Right hindlimb (tissue), 1 donor: ENCODE measurements at places on chromosomes 1 and 21.

DNA sequence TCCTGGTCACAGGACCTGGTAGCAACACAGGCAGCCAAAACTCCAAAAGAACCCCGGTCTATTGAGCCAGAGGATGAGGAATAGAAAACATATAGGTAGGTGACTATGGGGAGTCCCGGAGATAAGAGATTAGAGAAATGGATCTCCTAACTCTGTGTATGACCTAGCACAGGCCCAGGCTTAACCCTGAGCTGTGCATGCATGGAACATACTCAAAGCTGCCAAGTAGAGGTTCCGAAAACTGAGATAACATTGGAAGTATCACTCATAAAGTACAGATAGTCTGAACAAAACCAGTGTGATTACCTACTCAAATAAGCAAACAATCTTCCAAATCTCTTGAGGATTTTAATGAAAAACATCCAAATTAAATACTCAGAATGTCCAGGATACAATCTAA lies 31.5 kb upstream of the PRDX6 start:
- DNase-seq: no peak

GRCh38 chr1:176903474-176903873 lies 261.0 kb downstream of the ASTN1 start:
- DNase-seq: no peak

DNA sequence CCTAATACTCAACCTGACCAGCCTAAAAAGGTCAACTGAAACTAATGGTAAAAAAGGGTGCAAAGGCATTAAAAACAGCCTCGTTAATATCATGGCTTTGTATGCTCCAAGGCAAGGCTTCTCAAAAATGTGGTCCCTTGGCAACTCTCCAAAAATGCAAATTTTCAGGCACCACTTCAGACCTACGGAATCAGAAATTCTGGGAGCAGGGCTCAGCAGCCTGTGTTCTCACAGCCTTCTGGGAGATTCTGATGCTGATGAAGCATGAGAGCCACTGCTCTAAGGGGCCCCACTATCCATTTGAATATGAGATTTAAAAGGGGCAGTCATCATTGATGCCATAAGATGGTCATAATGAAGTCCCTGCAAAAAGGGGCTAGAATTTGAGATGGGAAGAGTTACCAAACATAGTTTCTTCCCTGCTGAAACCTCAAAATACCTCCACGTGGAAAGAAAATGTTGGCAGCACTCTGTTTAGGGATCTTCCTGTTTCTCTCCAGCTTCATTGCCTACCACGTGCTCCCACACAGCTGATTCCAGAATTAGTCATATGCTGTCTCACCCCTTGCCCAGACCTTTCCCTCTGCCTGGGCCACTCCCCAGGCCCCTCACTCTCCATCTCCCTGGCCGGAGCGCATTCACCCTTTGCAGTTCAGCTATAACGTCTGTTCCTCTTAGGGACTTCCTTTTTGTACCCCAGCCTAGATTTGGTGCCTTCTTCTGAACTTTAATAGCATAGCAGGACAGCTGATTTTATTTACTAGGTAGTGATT lies 46.7 kb downstream of the PHC2 start:
- no peak for DNase-seq

GRCh38 chr1:168340781-168341482 lies 60.3 kb downstream of the TBX19 start:
- DNase-seq: no peak

DNA sequence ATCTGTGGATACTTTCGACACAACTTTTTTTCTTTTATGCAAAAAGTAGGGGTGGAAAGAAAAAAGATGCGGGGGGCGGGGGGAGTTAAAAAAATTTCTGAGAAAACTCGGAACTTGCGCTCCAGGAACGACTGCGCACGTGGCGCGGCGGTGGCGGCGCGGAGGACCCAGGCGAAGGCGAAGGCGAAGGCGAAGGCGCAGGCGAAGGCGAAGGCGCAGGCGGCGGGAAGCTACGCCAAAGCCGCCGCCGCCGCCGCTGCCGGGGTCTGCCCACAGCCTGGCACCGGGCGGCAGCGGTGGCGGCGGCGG lies 208 bp upstream of the BARHL2 start:
- no peak for DNase-seq

DNA sequence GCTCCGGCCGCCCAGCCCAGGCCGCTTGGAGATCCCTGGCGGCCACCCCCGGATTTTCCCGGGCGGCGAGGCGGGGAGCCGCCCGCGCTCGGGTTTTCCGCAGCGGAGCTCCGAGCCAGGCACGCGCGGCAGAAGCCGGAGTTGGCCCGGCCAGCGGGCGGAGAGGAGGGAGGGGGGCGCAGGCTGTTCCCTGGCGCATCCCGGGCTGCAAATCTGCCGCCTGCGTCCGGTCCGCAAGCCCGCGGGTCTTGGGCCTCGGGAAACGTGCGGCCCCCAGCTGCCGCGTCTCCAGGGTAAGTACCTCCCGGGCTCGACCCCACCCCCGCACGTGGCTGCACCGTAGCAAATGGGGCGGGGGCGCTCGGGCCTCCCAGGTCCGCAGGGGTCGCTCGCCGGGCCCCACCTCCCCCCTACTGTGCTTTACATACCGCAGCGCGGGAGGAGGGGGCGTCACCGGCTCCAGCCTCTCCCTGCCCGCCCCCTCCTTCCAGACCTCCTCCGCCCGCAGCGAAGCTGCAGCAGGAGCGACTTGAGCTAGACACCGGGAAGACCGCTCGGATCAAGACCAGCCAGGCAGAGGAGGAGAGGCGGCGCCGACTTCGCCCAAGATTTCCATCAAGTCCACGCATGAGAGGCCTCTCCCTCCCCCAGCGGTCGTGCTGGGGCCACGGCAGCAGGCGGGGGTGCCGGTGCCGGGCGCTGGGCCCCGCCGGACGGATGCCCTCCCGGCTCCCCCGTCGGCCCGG lies 1.6 kb downstream of the TMEM200B start:
- DNase-seq: peak; percentile 80

DNA sequence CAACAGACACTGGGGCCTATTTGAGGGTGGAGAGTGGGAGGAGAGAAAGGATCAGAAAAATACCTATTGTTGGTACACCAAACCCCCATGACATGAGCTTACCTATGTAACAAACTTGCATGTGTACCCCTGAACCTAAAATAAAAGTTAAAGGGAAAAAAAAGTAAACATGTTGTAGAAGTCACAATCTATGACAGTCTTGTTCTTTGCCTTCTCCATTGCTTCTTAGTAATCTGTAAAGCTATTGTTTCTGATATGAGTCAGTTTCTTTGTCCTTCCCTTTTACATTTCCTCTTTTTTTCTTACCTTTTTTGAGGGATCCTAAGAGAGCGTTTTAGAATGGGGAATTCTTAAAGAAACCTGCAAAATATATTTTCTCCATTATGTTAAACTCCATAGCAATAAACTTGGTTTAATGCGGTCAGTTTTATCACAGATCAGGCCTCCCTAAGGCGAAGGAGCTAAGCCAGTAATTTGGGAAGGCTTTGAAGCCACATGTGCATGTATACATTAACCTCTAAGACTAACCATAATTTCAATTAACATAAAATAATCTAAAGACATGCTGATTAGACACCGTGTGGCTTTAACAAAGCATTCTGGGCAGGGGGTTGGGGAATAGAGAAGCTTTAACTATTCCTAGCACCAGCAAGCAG lies 77.8 kb upstream of the C1orf105 start:
- no peak for DNase-seq

DNA sequence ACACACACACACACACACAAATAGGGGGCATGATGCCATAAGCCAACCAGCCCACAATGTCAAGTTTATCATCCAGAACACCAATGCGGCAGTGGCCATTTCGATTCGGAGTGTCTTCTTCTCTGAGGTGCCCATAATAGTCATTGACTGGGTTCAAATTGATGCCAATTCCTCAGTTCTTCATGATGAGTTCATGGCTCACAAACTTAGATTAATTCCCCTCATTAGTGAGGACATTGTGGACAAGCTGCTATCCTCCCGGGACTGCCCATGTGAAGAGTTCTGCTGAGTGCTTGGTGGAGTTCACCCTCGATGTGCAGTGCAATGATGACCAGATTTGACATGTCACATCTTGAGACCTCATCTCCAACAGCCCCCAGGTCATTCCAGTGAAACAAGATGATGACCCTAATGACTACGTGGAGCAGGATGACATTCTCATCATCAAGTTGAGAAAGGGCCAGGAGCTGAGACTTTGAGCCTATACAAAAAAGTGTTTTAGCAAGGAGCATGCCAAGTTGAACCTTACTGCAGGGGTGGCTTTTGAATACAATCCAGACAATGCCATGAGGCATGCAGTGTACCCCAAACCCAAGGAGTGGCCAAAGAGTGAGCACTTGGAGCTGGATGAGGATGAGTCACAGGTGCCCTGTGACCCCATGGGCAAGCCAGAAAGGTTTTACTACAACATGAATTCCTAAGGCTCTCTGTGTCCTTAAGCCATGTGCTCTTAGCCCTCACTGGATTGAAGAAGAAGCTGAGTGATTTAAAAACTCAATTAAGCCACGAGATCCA lies 211.6 kb upstream of the SAMSN1 start:
- no peak for DNase-seq

GRCh38 chr1:27090911-27091310 lies 64.0 kb downstream of the SLC9A1 start:
- DNase-seq: no peak

DNA sequence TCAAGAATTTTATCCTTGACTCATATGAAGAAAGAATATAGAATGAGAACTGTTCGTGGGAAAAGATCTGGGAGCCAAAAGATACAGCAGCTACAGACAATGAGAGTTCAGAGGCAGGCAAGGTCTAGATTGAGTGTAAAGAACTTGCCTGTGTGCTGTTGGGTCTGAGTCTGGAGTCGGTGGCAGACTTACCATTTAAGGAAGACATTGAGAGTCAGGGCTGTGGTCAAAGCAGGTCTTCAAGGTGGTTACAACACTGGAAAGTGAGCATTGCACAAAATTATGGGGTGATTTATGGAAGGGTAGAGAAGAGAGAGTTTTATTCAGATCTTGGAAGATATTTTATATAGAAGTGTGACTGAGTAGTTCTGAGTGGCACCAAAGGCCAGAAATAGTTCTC lies 80.6 kb downstream of the TBX19 start:
- no peak for DNase-seq

GRCh38 chr1:224387302-224387912 lies 30.7 kb downstream of the CNIH4 start:
- DNase-seq: no peak

GRCh38 chr1:233079574-233079973 lies 129.2 kb downstream of the NTPCR start:
- DNase-seq: no peak

DNA sequence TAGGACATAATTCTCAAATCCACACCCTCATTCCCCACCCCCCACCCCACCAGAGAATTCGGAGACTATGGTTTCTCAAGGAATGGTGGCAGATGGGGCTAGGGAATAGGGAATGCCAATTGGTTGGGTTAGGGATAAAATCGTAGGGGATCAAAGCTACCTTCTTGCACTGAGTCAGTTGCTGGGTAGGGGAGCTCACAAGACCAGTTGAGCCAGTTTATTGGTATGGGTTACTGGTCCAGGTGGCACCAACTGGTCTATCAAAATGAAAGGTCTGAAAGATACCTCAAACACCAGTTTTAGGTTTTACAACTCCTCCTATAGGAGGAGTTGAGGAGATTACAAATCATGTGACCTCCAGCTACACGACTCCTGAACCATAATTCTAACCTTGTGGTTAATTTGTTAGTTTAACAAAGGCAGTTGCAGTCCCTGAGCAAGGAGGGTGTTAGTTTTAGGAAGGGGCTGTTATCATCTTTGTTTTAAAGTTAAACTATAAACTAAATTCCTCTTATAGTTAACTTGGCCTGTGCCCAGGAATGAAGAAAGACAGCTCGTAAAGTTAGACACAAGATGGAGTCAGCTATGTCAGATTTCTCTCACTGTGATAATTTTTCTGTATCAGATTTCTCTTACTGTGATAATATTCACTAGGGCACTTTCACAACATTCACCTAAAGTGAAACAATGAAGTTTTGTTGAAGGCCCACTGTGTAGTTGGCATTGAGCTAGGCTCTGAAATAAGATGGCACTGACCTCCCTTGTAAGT lies 2.5 kb downstream of the SHISAL2A start:
- no peak for DNase-seq

- DNase-seq: peak; percentile 27
Measured at GRCh38 chr1:107009281-107009680, 47.2 kb upstream of the PRMT6 start.

DNA sequence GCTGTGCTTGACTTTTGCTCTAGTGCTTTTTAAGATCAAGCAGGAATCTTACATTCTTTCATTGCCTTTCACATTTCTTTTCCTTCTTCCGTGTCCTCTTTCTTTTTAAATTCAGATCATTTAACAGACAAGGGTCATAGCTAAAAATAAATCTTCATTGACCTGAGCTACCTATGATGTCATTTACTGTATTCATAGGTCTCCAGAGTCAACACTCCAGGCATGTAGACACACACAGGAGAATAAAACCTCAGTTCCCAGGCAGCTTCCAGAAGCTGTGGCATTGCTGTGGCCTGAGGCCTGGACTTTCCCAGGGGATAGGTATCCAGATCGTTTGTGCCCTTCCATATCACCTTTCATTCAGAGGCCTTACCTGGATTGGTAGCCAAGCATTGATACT lies 38.5 kb upstream of the ENAH start:
- no peak for DNase-seq

DNA sequence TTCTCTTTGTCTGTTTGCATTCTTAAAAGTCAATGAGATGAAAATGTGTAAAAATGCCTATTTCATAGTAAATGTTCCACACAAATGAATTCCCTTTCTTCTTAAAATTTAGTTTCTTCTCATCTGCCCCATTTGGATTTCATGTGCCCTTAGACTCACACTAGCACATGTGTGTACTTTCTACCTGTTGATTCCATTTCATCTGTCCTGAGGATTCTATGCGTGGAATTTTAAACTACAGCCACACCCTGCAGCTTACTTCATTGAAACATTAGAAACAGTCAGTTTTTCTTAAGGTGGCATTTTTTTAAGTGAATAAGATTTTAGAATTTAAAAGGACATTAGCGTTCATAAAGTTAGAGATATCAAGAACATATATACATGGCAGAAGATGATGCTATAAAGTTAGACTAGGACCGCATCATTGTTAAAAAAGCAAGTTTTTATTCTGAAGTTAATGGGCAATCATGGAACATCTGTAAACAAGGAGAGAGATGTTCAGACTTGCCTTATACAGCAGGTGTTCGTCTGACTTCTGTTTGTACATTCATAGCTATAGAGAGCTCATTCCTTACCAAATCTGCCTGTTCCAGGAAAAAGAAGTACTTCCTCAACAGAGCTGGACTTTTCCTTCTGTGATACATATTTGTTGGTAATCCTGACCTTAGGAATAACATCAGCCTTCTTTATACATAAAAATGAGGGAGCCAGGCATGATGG lies 3.9 kb upstream of the TUT4 start:
- DNase-seq: no peak
